T follicular helper cell (primary cell): ENCODE measurements at places on chromosomes 13 and 19.

DNA sequence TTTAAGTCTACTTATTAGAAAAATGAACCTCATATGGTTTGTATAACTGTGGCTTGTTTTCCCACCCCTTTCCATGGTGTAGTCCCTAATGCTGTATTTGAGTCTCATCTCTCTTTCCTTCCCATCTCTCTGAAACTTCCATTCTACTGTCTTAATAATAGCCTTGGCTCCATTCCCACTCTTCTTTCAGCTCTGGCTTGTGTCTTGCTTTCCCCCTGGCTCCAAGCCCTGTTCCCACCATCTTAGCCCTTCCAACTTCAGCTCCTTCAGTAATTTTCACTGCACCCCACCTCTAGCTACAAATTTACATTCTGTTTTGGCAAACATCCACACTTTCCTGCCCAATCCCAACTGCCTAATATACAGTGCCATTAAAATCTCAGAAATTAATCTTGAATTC is 137.5 kb downstream of the SLITRK6 start:
- no peak for DNase-seq

GRCh38 chr13:95258619-95259194 is 42.5 kb downstream of the ABCC4 start:
- DNase-seq = no peak

DNA sequence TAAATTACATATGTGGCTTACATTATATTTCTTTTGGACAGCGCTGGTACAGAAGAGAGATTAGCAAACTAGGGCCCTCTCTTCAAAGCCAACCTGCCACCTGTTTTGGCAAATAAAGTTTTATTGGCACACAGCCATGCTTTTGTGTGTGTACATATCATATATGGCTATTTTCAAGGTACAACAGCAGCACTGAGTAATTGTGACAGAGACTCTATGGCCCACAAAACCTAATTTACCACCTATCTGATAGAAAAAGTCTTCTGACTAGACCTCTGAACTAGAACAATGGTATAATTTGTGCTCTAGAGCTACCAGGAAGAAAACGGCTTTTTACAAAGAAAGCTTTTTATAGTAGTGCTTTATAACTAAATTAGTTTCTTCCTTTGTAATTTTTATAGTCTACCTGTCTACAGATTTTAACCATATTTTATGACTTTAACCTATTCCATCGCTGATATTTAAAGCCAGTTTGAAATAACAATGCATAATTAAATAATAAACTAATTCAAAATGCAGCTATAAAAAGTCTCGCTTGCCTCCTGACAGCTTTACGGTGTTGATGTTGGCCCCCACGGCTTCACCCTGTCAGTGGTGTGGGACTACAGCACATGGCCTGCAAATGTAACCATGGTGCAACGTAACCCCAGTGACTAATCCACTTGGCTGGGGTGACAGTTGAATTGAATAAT is 17.7 kb upstream of the DPY19L3 start:
- no peak for DNase-seq

- no peak for DNase-seq
Measured at GRCh38 chr13:24662195-24663088, 17.8 kb upstream of the ATP12A start.

GRCh38 chr13:95201814-95202651 is 99.2 kb downstream of the ABCC4 start:
- no peak for DNase-seq

DNA sequence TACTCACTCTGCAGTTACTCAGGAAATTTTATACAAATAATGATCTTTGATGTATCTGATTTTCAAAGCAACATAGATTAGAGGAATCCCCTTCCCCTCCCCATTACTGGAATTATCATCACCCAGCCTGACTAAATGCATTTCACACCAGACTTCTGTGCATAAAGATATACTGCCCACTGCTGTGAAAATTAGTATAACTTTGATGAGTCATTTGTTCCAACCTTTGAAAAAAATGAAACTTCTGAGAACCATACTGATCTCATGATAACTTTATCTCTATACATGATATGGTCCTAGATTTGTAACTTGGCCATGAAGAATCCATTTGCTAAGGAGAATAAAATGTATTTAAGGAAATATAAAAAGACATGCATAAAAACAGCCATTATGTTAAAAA is 63.9 kb downstream of the GPC6 start:
- DNase-seq = no peak
